ENCODE measurements at places on chromosomes 1 and 21. TPM values are rescaled to one million over a fixed set of nuclear protein-coding genes. Genes with fewer than 3 reads are reported as not detected.

Gene TFF1
- polyA plus RNA-seq, result not detected

Gene TNNT2
- 56.4 TPM for polyA plus RNA-seq

Gene PHF13
- 25.0 TPM for polyA plus RNA-seq

Gene OPRD1
- 0.52 TPM for polyA plus RNA-seq

Gene PLA2G5
- not detected for polyA plus RNA-seq

DNA sequence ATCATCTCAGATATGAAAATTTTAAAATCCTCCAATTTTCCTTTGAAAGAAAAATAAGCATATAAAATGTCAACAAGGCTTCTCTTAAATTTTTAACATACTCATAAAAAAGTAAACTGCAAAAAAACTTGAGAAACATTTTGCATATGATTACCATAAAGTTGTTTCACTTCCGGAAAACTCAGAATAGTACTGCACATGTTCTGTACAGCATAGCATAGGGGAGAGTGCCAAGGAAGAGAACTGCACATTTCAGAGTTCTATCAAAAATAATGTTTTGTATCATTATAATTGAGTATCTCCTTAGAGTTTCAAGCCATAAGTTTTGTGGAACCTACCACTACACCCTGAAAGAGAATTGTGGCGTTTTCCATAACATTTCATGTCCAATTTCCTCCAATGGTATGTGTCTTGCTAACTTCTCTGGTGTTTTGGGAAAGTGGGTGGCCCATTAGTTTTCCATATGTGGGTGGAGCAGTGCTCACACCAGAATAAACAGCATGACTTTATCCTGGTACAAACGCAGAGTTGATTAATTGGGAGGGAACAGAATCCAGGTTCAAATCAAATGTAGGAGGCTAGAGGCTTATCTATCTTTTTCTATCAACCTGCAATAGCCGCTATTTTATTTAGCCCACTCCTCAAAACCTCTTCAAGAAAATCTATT lies 430.9 kb downstream of the LMO4 start:
- no peak for DNase-seq

DNA sequence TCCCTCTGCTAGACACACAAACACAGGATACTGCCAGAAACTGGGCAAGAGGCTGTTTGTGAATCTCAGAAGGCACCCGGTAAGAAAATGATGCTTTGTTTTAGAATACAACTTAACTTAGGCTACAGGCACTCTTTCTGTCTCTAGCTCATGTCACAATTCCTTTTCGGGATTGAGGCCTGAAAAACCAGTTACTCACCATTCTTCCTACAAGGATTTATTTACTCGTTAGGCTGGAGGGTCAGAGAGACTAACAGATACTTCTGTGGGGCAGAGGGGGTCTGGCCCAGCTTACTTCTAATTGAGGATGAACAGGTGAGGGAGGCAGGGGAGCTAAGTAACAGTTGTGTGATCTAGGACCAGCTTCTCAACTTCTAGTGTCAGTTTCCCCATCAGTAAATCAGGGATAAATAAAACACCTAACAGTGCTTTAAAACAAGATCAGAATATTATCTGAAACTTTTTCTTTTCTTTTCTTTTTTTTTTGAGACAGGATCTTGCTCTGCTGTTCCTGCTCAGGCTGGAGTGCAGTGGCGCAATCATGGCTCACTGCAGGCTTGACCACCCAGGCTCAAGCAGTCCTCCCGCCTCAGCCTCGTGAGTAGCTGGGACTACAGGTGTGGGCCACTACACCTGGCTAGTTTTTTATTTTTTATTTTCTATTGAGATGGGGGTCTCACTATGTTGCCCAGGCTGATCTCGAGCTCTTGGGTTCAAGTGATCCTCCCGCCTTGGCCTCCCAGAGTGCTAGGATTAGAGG lies 31.9 kb downstream of the NFYC start:
- no peak for DNase-seq

- no peak for DNase-seq
Observed at GRCh38 chr1:3450983-3451382, 3.5 kb upstream of the ARHGEF16 start.

DNA sequence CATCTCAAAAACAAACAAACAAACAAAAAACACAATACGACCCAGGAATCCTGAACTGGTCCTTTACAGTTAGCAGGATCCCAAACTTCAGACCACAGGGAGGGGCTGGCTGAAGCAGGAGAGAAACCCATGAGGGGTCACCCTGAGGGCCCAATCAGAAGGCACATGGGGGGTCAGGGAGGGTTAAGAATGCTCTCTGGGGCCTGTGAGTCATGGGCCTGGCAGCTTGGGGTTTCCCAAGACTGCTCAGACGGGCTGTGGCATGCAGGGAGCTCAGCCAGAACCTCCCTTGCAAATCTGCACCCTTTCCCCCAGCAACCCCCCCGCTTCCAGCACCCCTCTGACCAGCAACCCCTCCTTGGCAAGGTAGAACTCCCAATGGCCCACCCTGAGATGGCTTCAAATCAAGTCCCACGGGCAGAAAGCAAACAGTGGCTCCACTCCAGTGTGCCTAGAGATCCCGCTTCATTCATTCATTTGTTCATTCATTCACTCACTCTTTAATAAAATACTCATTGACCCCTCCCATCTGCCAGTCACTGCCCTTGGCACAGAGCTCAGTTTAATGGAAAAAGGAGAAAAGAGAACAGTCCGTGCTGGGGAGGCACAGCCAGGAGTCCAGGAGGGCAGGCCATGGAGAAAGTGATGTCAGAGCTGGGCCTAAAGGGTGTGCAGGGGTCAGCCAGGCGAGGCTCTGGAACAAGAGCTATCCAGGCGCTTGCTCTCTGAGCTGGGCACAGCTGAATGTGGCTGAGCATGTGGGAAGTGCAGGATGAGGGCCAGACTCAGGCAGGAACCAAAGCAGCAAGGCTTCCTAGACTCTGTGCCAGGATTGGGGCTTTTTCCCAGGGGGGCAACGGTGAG lies 8.2 kb downstream of the UQCRHL start:
- DNase-seq, result no peak

DNA sequence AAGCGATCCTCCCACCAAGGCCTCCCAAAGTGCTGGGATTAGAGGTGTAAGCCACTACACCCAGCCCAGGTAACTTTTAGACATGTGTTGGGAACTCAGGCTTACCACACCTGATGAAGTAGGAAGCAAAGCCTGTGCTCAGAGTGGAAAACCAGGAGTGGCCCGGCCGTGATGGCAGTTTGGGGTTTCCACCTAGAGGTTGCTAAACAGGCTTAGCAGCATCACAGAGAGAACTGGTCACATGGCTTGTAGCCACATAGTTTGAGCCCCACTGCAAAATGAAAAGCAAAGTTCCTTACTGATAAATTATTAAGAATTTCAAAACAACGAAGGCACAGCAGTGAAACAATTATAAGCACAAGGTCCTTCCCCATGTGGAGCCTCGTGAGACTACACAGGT lies 142.6 kb upstream of the CXADR start:
- no peak for DNase-seq

DNA sequence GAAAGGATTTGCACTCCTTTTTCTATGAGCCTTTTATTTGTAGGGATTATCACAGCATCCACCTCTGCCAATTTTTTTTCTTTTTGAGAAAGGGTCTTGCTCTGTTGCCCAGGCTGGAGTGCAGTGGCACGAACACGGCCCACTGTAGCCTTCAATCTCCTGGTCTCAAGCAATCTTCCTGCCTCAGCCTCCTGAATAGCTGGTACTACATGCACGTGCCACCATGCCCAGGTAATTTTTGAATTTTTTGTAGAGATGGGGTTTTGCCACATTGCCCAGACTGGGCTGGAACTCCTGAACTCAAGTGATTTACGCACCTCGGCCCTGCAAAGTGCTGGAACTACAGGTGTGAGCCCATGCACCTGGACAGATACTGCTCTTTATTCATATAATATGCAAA lies 2.1 kb downstream of the SAMSN1 start:
- DNase-seq, result no peak

DNA sequence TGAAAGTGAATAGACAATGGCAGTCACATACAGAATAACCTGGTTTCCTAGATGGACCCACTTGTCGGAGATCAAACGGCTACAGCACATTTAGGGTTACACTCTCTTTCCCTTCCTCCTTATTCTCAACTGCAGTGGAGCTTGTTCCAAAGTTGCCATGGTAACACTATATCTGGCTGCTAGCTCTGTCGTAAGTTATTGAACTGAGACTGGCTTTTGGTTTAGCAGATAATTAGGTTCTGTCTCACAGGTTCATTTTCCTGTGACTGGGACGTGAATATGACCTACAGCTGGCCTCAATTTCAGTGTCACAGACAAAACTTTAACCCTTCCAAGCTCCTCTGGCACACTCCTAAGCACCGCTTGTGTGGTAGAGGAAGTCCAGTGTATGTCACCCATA lies 875.8 kb downstream of the USP25 start:
- peak; percentile 46 for DNase-seq

- DNase-seq, result no peak
Observed at GRCh38 chr1:26972390-26972789, 12.1 kb upstream of the KDF1 start.

- no peak for DNase-seq
Observed at GRCh38 chr1:34906222-34906621, 23.2 kb downstream of the DLGAP3 start.

- no peak for DNase-seq
Observed at GRCh38 chr1:218636548-218636947, 291.4 kb downstream of the TGFB2 start.

DNA sequence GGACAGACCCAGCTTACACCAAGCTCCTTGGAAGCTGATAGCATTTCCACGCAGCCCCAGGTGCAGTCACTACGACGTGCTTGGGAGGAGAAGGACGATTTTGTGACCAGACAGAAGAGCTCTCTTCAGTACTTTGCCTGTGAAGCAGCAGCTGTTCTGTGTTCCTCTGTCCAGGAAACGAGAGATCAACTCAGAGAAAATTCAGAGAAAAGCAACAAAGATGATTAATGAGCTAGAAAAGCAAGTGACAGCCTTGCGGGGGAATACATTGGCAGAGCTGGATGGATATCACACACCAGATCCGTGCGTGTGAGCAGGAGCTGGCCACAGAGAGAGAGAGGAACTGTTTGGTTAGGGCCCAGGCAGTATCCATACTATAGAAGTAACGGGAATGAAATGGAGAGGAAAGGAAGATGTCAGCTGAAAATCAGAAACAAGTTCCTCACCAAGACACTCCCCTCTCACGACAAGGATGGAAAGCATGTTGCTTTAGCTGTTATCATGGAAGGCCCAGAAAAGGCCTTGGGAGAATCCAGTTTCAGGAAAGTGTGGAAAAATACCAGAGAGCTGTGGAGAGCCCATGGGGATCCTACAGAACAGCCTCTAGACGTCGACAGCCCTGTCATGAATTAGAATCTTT lies 106.2 kb downstream of the TOMM20 start:
- peak; percentile 71 for DNase-seq

DNA sequence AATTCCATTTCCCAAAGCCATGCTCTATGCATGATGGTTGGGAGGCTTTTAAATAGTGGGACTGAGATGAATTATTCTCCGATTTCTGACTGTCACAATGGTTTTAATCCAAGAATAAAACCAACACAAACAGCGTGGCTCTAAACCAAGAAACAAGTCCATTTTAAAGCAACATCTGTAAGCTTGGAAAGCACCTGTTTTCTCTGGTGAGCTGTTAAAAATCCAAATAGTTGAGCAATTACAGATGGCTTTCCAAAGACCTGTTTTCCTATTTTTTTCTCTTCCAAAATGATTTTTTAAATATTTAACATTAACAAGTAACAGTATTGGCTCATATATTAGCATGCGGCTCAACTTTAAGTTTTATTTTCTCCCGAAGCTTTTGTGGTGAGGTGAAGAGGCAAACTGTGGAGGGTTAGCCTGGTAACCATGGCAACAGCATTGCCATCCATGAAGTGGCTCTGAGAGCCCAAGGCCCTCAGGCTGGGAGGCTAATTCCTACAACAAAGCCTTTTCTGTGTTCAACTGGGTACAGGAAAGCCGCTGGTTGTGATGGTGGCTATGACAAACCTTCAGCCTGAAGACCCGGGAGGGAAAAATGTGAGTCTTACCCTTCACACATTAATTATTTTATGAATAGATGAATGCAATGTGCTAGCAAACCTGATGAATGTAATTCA lies 56.7 kb upstream of the B3GALT5 start:
- DNase-seq, result peak; percentile 29

DNA sequence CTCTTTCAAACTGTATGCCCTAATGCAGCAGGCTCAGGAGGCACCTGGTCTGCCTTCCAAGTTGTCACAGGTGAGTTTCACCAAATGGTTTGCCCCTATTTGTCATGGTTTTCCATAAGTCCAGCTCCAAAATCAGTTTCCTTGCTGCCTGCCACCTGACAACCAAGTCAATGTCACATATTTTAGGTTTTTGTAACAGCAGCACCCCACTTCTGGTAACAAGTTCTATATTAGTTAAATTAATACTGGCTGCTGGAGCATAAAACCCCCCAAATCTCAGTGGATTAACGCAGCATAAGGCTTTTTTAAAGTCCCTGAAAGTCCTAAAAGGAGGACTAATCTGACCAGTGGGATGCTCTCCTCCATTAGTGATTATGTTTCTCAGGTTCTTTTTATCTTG lies 200.7 kb downstream of the RRAGC start:
- DNase-seq, result no peak

GRCh38 chr1:31920956-31921355 lies 17.2 kb downstream of the PTP4A2 start:
- no peak for DNase-seq

DNA sequence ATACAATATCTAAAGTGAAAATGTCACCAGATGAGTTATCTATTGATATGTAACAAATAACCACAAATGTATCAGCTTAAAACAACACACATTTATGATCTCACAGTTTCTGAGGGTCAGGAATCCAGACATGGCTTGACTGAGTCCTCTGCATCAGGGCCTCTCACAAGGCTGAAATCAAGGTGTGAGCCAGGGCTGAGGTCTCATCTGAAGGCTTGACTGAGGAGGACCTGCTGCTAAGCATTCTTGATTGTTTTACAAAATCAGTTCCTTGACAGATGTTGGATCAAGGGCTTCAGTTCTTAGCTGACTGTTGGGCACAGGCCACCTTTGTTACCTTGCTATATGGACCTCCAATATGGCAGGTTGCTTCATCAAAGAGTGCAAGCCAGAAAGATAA lies 483.7 kb downstream of the CAMTA1 start:
- no peak for DNase-seq

- DNase-seq, result peak; percentile 68
Observed at GRCh38 chr1:109274533-109275476, 8.1 kb downstream of the PSRC1 start.

DNA sequence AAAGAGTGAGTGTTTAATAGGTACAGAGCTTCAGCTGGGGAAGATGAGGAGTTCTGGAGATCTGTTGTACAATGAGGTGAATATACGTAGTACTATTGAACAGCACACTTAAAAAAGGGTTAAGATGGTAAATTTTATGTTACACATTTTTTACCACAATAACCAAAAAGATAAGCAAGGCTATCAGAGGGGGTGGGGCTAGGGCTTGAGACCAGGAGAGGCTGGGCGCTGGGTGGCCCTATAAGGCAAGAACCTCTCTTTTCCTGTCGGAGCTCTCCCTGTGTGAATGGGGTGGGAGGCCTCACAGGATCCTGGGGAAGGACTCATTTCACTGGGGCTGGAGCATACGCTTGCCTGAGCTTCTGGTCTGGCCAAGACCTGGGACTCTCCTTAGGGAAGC lies 9.0 kb downstream of the SLC41A1 start:
- no peak for DNase-seq

All from left kidney (tissue), 8 donors.